CD4-positive, alpha-beta T cell treated with Interleukin-2 at 100 ng/mL for 4 hours (primary cell): ENCODE measurements at places on chromosomes 1 and 21.
A peak's percentile ranks its signal among the peaks of the same experiment; 100 is the strongest.

GRCh38 chr1:226511296-226511695, 37.3 kb upstream of the STUM start:
- no peak for DNase-seq

DNA sequence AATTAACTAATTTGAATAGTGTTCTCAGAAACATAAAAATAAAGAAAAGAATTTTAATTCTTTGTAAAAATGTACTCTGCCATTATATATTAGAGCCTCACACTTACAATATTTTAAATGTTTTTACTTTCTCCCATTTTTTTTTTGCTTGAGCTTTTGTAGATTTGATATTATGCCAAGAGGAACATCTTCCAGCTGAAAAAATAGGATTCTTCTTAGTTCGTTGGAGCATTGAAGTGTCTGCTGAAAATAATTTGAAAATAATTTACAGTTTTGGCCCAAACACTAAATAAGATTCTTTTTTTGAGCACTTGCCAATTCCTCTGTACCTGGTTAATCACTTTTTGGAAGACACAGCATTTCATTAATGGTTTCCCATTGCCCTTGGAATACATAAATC, 175.0 kb upstream of the COL11A1 start:
- no peak for DNase-seq

DNA sequence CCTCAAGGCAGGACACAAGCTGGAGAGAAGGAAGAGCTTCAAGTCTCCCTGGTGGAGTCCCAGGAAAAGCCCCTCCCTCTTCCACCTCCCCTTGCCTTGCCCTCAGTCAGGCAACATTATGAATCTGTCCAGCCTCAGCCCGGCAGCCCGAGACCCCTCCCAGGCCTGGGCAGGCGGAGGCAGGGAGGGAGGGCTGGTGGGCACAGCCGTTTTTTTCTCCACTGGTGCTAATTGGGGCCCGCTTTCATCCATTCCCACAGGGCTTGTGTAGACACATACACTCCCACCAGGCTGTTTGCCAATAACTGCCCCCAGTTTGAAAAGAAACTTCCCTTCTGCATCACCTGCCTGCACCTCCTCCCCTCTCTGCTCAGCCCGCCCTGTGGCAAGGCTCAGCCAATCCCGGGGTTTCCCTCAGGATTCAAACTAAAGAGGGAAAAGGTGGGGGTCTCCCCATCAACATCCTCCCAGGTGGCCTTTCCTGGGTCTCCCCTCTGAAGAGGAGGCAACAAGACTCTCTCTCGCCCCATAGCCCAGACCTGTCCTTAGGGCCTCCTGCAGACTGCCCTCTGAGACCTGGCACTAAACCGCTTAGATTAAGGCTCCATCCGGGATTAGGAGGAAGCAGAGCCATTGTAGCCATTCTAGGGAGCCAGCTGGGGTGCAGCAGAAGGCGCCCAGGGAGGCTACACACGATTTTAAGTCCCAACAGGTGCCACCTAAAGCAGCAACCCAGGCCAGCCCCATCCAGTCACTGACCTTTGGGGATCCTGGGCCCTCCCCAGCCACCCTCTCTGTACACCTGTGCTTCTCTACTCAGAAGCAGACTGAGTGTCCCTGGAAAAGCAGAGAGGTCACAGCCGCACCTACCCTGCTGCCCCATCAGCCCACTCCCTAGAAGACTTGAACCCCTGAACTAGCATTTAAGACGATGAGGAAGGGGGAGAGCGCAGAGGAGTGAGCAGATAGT, 3.5 kb downstream of the IGSF9 start:
- DNase-seq = no peak

- no peak for DNase-seq
Measured at GRCh38 chr1:184614667-184615066, 140.0 kb downstream of the EDEM3 start.

GRCh38 chr1:7352364-7352763, 418.7 kb upstream of the VAMP3 start:
- no peak for DNase-seq

DNA sequence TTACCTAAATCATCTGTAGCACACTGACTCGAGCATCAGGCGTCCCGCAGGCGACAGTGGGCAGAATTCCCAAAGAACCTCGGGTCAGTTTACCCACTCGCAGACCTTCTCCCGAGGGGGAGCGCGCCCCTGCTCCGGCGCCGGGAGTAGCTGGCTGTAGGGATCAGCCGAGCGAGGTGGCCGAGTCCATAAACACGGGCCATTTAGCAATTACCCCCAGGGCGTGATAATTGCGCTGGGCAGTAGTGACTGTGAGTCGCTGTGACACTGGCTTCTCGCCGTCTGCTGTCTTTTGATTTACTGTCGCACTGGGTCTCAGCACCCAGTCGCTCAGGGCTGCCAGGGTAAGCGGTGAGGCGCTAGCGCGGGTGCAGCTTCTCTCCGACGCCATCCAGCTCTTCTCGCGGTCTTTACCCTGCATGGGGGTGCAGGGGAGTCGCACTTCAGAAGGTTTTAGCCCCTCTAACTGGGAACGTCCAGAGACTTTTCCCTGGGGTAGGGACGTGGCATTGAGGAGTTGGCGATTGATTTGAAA, 16.2 kb downstream of the HLX start:
- DNase-seq = no peak

DNA sequence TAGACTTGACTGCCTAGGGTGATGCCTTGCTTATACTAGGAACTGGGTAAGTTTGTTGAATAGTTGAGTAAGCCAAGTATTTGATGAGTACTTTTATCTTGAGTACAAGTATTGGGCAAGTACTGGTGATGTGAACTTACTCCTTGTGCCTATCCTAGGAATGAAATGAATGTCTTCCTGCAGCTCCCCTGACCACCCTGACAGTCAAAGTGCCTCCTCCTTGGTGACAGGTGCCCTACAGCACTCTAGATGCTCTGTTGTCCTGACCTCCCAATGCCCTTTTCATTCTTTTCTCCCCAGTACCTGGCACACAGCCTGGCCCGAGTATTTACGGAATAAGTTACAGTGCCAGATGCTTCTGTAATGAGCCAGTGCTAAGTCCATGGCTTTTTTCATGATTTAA, 25.5 kb downstream of the PCSK9 start:
- DNase-seq = no peak

- no peak for DNase-seq
Measured at GRCh38 chr1:979744-980072, 2.2 kb downstream of the PERM1 start.

DNA sequence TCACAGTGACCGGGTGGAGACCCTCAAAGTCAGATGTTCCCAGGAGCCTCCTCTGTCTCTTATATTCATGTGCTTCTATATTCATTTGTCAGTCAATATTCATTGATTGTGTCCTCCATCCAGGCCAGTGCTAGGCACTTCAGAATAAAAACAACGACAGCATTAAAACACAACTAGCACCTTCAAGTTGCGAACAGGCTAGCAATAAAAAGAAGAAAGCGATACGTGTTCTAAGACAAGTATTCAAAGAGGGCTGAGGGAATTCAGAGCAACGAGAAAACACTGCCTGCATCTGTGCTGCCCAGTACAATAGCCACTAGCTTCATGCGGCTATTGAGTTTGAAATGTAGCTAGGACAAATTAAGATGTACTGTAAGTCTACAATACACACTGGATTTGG, 138.0 kb downstream of the PLXNA2 start:
- DNase-seq = no peak

- no peak for DNase-seq
Measured at GRCh38 chr1:229019663-229020271, 251.1 kb upstream of the RAB4A start.

DNA sequence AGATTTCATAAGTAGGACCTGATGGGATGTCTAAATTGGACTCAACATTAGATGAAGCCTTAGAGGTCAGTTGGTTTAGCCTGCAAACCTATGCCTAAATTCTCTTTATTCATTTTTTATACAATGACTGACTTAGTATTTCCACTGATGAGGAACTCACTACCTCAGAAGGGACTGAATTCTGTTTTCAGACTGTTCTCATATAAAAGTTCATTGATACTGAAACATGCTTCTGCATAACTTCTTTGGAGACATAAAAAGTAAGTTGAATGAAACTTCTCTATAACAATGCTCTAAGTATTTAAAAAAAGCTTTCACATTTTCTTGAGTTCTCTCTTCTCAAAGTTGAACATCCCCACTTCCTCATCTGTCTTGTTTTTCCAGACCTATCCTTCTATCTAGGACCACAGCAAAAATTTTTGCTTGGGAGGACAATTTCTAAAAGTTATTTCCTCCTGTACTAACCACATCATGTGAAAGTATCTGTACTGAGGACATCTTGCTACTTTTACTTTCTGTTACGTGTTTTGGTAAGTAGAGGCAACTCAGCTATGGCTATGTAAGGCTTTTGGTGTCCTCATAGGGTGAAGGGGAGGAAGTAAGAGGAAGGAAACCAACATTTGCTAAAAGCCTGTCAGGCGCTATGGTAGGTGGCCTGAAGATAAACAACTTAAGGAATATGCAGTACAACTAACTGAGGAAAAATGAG, 64.1 kb downstream of the USP24 start:
- DNase-seq = peak; percentile 46

DNA sequence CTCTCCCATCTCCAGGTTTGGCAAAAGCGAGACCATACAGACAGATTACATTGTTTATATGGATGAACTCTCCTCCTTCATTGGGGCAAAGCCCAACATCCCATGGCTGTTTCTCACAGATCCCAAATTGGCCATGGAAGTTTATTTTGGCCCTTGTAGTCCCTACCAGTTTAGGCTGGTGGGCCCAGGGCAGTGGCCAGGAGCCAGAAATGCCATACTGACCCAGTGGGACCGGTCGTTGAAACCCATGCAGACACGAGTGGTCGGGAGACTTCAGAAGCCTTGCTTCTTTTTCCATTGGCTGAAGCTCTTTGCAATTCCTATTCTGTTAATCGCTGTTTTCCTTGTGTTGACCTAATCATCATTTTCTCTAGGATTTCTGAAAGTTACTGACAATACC, 26.4 kb downstream of the FMO3 start:
- DNase-seq = no peak

GRCh38 chr1:26043765-26044164, 2.2 kb downstream of the SLC30A2 start:
- no peak for DNase-seq

DNA sequence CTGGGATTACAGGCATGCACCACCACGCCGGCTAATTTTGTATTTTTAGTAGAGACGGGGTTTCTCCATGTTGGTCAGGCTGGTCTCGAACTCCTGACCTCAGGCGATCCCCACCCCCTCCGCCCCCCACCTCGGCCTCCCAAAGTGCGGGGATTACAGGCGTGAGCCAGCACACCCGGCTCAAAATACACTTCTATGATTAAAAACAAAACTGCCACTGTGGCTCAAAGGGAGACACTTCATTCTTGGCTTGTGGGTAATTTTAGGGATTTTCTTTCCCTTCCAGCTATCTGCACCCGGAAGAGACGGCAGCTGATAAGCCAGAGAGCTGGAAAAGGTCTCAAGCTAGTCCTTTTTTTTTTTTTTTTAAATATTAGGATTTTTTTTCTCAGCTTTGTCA, 24.5 kb downstream of the TMPRSS2 start:
- DNase-seq = no peak

DNA sequence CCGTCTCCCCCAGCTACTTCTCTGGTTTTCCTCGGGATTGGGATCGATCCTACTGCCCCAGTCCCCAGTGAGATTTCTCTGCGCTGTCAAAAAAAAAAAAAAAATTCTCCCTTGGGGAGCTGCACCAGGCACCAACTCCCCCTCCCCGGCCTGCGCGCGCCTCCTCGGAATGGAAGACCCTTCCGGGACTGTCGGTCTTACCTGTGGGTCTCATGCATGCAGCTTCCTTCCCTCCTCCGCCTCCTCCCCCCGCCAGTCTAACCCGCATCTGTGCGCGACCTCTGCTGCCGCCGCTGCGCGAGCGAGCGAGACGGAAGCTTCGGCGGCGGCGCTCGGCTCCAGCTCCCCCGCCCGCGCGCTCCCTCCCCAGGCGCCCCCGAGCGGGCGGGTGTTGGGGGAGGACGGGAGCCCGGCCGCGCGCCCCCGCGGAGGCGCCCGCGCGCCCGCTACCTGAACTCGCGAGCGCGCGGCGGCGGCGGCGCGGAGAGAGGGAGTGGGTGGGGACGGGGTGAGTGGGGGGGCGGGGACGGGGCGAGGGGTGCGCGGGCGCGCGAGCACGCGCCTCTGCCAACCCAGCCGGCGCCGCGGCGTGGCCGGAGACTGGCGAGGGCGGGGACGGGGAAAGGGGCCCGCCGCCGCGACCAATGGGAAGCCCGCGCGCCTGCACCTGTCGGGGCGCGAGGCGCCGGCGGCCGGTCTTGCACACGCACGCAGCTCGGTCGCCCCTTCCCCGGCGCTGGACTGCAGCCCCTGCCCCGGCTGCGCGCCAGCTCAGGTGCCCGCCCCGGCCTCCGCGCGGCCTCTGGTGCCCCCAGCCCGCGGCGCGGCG, at the start of gene SUSD4:
SUSD4 (minus strand) TSS at position 321 of the 829 bp plus-strand sequence. CDS start 751 bp downstream, outside the sequence.
- DNase-seq = peak; percentile 64

DNA sequence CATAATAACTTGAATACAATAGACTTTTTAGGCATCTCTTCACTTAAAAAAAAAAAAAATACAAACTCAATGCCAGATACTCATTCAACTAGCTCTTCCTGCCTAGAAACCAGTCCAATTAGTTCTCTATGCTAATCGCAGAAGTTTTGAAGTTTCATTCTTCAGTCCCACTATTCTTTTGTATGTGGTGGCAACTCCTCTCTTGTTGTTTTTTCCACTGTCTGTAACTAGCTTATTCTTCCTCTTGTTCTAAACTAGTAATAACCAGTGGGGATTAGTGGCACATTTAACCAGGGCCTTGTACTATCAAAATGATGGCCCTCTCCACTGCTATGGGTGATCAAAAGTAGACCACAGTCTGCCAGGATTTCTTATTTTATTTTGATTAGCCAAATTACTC, 52.5 kb downstream of the SELENOF start:
- no peak for DNase-seq

GRCh38 chr1:19433719-19433998, 51.7 kb downstream of the CAPZB start:
- no peak for DNase-seq

- DNase-seq = no peak
Measured at GRCh38 chr1:15489052-15489736, 13.3 kb downstream of the CELA2B start.

GRCh38 chr1:222010306-222010705, 268.4 kb upstream of the DUSP10 start:
- no peak for DNase-seq
